ENCODE measurements at places on chromosomes 5 and 9. TPM values are rescaled to one million over a fixed set of nuclear protein-coding genes. Genes with fewer than 3 reads are reported as not detected.

The SLC36A3 gene
- total RNA-seq, result not detected

The SPINK4 gene
- not detected for total RNA-seq

The NDUFA8 gene
- total RNA-seq, result 40.9 TPM

The CATSPER3 gene
- 0.17 TPM for total RNA-seq

The SHB gene
- 35.2 TPM for total RNA-seq

The LMAN2 gene
- 418 TPM for total RNA-seq

Data from smooth muscle cell of trachea (primary cell).